ENCODE measurements at places on chromosomes 2 and 18.

- DNase-seq = no peak
These were observed 176.4 kb upstream of the TCF4 start for GRCh38 chr18:55764386-55764785.

DNA sequence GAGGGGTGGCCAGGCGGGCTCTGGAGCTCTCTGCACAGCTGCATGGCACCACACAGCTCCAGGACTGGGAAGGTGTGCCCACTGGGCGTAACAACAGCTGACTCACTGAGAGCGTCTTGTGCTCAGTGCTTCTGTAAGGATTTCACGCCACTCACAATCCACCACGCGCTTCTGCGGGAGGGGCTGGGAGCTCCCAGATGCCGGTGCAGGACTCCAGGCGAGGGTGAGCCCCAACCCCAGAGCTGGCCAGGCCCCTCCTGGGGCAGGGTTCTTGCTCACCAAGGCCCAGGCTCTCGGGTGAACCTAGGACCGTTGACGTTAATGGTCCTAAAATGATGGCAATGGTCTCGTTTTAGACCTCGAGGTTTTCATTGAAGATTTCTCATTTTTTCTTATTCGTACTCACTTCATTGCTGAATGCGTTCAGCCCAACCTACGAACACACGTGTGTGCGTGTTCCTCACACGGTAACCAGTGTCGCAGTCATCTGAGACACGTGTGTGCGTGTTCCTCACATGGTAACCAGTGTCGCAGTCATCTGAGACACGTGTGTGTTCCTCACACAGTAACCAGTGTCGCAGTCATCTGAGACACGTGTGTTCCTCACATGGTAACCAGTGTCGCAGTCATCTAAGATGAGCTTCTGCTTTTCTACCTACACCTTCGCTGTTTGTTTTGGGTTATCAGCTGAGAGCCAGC is 38.4 kb upstream of the ZNF236 start:
- DNase-seq = no peak

DNA sequence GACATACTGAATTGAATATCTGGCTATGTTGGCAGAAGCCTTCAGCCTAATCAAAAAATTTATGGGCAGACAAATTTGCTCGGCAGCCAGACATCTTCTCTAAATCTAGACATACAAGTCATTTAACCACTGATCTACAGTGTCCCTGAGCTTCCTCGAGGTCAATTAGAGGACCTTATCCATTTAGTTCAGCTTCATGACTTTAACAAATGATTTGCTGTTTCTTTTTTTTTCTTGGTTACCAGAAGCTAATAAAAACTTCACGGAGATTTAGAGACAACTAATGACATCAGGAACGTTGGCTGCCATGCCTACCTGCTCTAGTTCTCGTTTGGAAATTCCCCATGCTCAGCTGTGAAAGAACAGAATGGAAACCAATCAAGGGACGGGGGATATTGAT is 223.8 kb downstream of the BCL2 start:
- no peak for DNase-seq

DNA sequence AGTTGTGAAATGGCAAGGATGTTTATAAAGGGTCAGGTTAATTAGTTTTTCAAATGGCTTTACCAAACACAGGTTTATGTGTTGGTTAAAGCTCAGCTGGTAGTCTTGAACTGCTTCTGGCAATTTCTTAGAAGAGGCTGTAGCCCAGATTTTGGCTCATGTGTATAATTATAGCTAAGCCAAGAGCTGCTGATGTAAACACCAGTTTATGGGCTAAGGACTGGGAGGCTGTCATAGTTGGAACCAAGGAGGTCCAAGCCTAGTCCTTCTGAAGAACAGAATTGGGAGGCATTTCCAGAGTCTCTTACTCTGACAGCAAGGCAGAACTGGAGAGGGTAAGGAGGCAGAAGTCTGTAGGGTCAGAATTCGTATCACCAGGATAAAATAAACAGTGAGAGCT is 25.4 kb downstream of the UBE2E3 start:
- DNase-seq = no peak

- no peak for DNase-seq
These were observed 64.6 kb downstream of the ZC3H6 start for GRCh38 chr2:112339986-112340385.

- no peak for DNase-seq
These were observed 229.5 kb upstream of the CCDC150 start for GRCh38 chr2:196410008-196410407.

DNA sequence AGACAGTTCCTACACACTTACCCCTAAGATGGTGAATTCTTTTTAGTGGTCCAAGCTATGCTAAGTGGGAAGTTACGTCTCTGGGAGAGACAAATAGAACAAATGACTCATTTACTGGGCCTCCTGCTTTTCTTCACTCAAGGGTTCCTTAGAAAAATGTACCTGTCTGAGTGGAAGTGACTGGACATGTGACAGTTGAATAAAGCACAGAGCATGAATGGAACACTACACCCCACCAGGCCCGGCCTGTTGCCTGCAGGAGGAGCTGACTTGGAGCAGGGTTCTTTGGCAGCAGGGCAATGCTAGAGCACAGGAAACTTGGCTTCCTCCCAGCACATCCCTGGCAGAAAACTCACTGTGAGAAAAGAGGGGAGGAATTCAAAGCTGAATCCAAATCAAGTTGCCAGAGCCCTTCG is 451.0 kb upstream of the SETBP1 start:
- no peak for DNase-seq

- no peak for DNase-seq
These were observed 105.0 kb downstream of the COL6A3 start for GRCh38 chr2:237309011-237309410.

DNA sequence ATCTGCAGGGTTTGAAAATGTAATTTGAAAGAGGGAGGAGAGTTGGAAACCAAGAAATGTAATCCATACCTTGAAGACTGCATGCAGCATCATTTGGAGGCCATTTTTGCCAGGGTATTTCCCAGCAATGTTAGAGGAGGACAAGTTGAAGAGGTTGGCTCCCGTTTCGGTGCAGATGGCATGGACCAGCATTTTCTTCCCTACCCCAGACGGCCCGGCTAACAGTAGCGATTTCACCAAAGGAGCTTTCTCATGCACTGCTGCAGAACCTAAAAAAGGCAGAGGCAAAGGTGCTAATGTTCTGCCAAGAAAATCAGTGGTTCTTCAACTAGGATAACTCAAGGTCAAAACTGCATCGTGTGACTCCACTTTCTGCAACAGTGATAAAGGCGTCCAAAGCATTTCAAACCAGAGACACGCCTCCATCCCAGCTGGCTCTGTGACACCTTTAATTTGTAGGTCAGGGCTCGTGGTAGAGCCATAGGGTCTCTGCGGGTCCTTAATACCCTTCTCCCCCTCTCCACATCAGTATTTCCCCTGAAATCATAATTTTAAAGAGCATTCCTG is 99.6 kb upstream of the ASB18 start:
- DNase-seq = no peak

- DNase-seq = no peak
These were observed 32.9 kb downstream of the INO80C start for GRCh38 chr18:35464831-35465279.

DNA sequence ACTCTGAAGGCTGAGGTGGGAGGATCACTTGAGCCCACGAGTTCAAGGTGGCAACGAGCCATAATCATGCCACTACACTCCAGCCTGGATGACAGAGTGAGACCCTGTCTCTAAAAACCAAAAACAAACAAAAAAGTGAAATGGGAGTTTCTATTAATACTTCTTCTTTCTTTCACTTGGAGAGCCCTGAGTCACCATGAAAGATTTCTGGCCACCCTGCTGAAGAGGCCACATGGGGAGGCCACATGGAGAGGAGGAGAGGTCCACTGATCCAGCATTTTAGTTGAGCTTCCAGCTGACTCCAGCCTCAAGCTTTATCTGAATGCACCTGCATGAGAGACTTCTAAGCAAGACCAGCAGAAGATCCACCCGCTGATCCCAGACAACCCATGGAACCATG is 74.2 kb upstream of the LAPTM4A start:
- no peak for DNase-seq

DNA sequence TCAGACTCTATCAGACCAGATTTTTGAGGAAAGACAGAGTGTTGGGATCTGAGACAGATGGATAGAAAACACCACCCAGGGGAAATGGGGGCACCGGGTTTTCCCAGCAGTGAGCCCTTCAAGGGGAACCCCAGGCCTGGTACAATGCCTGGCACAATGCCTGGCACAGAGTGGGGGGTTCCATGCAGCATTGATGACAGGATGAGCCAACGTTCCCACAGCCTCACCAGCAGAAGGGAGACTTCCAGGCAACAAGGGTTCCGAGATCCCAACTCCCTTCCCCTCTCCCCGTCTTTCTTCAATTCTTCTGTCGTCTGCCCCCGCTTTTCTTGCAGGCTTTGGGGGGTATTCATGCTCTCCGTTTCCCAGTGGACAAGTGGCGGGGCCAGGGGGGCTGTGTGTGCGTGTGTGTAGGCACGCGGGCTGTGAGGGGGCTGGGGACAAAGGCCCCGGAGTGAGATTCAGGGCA is 132.1 kb upstream of the HAAO start:
- DNase-seq = no peak

GRCh38 chr2:44093970-44094369 is 74.7 kb upstream of the PPM1B start:
- DNase-seq = no peak

DNA sequence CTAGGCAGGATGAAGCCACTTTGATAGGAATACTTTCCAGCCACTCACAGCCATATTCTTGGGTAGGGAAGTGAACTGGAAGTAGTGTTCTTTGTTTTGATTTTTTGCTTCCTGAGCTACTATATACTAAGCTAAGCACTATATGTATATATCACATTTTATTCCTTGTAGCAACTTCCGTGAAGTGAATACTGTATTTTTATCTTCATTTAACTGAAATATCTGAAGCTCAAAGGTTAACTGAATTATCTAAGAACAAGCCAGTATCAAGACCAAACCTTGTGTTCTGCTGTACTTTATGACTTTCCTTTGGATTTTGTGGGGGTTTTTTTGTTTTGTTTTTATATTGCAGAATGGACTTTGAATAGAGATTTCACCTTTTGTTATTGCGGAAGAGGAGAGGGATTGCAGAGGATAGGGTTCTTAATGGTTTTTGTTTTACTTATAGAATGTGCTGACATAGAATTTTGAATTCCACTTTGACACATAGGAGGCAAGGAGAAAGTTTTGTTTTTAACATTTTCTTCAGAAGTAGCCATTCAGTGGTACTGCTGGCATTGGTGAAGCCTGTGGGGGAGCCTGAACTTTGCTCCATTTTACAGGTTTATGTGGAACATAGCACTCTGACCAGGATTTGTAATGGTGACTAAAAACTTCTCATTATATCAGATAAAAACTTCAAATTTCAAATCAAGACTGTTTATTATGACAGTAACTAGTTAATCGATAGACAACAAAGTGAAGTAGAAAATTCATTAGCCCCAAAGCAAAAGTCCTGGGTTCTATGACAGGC is 24.1 kb upstream of the RNF138 start:
- DNase-seq = no peak

DNA sequence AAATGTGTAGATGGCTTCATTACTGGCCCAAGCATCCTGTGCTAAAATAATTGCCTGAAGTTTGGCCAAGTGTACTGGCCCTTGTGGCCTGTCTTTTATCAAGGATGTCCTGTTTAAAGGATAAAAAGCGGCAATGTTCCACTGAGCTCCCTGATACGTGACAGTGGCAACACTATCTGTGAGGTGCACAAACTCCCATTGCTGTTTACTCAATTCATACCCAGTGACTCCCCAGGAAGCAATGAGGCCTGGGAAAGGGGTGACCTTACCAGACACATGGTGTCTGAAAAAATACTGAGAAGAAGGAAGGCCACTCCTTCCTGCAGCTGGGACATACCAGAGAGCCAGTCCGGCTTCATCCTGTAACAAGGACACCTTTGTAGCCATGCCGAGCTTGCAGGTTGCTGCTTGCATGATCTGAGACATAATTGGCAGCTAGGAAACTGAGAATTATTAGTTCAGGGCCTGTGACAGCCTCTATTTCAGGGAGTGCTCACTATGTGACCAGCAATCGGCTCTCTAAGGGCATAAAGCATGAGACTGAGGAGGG is 198.5 kb upstream of the LRATD1 start:
- DNase-seq = no peak

GRCh38 chr2:201678401-201678800 is 20.0 kb downstream of the MPP4 start:
- no peak for DNase-seq

GRCh38 chr2:140164449-140164848 is 1384.3 kb upstream of the NXPH2 start:
- DNase-seq = no peak

DNA sequence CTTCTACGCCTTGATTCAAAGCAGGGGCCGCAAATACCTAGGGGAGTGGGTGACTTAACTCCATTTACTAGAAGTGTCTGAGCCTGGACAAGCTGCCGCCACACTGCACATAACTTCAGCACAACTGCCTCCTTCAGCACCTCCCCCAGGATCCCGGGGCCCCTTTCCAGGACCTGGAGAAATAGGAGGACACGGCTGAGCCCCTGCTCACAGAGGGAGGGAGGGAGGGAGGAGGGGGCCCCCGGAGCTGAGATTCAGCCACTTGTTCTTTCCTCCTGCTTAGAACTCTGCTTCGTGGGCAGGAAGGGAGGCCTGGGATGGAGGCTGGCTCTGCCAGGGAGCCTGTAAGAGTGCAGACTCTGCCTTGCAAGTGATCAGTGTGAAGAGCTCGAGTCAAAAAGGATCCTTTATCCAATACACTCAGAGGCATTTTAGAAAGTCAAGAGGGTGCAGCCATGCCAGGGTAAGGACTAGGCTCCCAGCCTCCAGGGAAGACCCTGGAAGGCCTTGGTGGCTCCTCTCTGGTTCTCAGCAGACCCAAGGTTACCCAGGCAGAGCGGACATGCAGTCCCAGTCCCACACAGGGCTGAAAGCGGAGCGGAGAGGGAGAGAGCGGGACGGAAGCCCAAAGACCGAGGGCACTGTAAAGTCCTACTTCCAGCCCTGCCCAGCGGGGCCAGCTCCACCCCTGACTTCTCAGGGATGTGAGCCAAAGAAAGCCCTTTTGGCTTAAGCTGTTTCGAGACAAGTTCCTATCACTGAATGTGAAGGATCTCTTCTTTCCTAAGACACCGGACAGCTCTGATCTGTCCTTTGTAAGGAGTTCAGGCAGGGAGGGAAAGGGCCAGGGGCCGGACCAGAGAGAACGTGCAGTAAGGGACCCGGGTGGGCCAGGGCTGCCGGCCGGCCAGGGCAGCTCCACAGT is 8.6 kb upstream of the ARMC9 start:
- no peak for DNase-seq

DNA sequence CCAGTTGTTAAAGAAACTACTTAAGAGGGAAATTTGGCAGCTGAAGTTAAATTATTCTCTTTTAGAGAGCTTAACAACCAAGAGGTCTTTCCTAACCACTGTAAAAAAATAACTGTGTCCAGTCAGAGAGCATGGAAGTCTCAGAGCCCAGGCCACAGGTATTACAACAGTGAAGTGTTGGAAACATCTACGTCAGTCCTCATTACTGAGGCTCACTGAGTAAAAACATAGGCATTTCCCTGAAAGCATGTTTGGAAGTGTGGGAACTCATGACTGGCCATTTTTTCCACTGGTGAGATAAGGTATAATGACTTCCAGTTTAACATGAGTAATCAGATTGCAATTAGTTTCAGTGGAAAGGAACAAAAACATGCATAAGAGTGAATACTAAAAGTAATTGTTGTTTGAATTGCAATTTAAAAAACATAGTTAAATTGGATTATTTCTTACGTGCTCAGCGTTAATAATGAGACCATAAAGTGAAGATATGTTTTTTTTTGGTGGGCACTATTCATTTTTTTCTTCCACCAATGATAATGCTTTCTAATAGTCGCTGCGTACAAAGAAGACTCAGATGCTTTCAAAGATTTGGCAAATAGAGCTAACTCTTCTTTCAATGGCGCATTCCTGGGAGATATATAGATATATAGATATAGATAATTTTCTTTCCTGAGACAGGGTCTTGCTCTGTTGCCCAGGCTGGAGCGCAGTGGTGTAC is 60.8 kb downstream of the EFEMP1 start:
- no peak for DNase-seq
